ENCODE measurements at places on chromosomes 12 and 14. TPM values are rescaled to one million over a fixed set of nuclear protein-coding genes. Genes with fewer than 3 reads are reported as not detected.
A peak's percentile ranks its signal among the peaks of the same experiment; 100 is the strongest.

DNA sequence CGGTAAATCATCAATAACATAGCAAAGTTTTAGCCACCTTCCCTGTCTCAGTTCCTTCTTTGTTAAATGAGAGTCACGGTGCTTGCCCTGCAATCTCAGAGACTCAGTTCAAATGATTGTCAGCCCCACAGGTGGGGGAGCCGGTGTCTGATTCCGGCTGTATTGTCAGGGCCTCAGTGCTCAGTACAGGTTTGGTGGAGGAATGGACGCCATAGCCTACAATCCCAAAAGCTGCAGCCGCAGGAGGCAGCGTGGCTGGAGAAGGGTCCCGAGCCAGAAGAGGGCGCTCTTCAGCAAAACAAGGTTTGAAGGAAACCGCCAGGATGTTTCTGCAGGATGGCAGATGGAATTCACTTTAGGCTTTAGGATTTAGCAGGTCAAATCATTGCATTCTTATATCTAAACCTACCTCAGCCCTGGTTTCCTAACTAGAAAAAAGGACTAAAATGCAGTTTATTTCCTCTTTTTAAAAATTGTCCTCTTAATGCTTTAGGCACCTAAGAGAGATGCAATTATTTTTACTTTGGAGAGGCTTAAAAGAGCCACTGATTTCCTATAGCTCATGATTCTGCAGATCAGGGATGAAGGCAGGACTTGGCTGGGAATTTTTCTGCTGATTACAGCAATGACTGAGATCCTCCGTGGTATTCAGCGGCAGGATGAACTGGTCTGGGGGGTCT is 29.2 kb downstream of the FOS start:
- DNase-seq = peak; percentile 77

DNA sequence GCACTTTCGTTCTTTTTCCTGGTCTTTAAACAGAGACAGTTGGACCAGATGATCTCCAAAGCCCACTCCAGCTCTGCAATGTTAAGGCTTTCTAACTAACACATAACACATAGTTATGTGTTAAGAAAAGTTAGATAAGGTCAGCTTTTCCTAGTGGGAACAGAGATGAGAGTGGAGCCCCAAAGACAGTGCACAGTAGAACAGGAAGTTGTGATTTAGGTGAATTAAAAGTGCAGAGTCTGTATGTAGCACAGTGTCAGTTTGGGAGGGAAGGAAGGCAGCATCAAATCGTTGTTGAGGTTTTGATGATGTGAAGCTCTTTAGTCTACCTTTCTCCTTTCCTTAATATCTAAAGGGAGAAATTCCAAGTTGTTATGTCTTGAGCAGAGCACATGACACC is 31.7 kb downstream of the PRORP start:
- DNase-seq = no peak

DNA sequence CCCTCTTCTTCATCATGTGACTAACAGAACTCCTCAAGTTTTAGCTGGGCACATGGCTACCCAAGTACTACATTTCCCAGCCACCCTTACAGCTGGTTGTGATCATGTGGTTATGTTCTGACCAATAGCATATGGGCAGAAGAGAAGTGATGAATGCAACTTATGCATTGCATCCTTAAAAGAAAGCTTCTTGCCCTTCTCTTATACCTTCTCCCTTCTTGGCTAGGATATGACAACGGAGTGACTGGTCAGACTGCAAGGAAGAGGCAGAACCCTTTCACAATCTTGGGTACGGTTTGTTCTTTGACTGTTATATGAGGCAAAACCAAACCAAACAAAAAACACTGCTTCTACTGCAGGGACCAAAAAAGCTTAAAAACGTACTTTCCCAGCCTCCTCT is 66.5 kb upstream of the MAX start:
- no peak for DNase-seq

DNA sequence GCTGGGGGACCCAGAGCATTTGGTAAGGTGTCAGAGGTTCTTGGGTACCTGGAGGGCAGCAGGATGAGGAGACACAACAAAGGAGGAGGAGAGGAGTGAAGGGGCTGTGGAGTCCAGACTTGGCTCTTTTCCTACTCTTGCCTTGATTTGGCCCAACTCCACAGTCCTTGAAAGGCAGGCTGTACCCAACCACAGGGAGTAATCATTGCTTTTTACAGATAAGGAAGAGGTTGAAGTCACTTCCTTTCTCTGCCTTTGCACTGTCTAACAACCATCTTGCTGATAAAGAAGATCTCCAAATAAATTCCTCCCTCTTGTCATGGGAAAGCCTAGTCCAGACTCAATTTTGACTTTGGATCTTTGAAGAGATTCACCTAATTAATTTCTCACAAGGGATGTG is 226.8 kb upstream of the HMGA2 start:
- no peak for DNase-seq

- DNase-seq = peak; percentile 67
Observed at GRCh38 chr14:92922883-92923743, at the start of gene CHGA. Gene CHGA (plus strand): TSS chr14:92923150. CDS start chr14:92923360, 210 bp downstream.

DNA sequence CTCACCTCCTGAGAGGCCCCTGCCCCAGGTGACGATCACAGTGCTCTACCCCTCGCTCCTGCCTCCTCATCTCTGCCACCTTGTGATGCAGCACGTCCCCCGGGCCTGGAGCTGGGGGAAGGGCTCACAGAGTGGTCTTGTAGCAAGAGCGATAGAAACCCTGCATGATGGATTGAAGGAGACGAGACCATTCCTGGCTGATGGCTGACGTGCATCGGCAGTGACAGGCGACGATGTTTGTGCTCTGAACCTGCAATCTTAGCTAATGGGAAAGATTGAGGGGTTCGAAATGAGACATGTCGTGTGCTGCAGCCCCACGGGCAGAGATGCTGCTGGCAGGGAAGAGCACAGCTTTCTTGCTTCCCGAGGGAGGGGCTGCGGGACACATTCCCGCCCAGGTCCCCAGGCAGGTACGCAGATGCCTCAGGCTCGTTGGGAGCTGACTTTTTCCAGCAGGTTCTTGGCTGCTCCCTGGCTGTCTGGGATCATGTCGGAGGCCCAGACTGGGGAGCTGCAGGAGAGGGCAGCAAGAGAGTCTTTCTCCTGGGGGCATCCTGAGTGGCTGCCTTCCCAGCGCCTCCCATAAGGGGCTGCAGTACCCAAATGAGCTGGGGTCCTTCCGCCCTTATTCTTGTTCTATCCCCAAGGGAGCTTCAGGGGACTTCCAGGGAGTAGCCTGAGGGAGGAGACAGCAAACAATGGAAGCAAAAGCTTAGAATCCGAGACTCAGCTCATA is 38.7 kb upstream of the GPATCH2L start:
- DNase-seq = no peak

DNA sequence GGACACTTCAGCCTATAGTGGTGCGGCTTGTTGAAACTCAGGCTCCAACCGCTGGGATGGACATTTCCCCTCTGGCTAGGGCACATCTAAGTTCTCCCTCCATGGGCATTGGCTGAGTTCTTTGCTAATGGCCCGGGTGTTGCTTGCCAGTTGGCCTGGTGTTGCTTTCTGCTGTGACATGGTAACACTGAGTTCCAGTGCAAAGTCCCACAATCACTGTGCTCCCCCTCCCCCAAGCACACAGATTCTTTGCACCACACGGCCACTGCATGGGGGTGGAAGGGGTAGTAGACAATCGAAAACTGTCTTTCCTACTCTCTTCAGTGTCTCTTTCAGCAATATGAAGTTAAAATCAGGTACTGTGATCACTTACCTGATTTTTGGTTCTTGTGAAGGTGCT is 308.2 kb downstream of the FUT8 start:
- no peak for DNase-seq

GRCh38 chr12:75236206-75236605 is 26.6 kb upstream of the KCNC2 start:
- no peak for DNase-seq

DNA sequence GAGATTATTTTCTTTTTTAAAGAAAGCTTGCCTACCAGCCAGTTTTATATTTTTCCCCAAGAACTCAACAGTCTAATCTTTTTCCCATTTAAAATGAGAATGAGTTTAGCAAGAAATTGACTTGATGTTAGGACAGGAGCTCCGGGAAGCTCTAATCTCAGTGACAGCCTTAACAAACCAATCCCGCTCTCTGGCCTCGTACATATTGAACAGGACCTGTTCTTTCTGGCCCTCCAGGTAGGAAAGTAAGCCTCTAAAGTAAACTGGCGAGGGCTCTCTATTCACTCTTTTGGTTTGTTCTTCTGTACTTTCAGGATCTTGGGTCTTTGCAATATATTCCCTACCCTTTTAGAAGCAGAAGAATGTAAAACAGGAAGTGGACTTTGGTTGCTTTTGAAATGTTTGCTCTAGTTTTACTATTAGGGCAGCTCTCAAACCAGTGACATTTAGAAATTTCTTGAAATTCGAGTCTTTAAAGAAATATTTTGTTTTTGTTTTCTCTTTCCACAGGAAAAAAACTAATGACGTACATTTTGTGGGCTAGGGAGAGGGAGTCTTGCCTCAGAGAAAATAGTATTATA is 17.9 kb upstream of the NPAS3 start:
- DNase-seq = no peak

DNA sequence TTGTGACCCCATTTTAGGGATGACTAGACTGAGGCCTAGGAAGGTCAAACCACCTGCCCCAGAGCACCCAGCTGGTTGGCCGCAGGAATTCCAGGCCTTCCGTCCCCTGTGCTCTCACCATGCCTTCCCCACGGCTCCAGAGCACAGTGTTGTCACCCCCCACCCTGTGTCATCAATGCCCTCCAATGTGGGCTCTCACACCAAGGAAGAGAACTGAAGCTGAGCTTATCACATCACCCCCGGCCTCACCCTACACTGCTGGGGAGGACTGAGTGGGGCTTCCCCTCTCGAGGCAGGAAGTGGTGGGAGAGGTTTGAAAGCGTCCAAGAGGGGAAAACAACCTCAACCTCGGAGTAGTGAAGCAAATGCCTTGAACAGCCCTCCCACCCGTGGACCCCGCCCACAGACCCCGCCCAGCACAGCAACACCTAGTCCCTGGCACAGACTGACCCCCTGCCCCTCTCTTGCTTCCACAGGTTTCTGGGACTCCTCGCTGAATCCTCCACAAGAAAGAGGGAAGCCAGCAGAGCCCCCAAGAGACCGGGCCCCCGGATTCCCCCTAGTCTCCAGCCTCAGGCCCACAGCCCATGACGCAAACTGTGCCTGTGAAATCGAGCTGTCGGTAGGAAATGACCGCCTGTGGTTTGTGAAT is 97.2 kb downstream of the LGMN start:
- DNase-seq = peak; percentile 94

DNA sequence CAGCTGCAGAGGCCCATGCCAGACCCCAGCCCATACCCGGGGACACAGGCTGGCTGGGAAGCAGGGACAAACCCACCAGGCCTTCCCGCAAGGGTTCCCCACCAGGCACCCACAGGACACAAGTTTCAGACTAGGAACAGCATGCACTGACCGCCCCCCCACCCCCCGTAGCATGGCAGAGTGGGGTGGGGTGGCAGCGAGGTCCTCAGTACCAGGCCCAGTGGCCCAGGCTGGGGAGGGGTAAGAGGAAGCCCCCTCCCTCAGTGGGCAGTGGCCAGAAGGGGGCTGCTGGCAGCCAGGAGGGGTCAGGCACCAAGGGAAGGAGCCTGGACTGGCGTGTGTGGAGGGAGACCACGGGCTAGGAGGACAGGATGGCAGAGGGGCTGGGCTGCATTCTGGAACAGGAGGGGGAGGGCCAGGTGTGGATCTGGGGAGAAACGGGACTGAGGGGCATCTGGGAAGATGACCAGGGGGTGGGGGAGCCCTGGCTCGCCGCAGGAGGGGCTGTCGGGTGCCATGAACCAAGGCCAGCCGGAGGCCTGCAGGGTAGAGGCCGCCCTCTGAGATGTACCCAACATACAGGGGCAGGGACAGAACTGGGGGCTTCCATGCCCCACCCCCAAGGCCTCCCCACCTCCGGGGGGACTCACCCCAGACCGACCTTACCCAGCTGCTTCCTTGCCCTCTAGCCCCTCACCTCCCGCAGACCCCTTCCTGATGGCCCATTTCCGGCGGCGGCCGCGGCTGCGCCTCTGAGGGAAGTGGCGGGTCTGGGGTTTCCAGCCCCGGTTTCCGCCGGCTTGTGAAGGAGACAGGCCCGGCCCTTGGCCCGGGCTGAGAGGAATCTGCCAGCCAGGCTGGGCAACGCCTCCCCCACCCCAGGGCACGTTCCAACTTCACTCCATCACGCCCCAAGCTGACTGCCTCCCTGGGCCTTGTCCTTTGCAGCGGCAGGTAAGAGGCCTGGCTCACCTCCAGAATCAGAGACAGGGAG is 5.6 kb upstream of the JAG2 start:
- DNase-seq = peak; percentile 81

DNA sequence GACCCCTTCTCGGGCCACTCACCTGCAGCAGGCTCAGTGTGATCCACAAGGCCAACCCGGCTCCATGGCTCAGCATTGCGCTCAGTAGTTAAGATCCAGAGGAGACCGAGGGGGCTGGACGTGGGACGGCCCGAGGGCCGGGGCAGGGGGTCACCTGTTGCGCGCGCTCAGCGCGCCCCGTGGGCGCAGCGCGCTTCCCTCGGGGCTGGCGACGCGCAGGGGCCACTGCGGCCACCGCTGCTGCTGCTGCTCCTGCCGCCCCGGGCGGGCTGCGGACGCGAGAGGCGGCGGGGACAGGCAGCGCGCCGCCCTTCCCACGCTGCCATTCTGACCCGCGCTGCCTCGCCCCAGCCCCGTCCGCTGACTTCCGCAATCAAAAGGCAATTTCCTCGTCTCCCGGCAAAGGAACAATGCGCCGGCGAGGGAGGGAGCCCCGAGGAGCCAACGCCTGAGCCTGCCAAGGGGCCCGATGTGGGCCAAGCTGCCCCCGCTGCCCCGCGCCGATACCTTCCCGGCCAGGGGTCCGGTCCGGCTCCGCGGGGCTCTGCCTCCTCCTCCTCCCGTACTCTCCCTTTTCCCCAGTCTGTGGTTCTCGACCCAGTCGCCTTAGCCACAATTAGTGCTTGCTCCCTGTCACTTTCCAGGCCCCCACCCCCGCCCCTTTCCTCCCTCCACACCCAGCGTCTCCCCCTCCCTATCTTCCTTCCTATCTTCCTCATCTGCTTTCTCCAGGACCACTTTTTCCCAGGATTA is 27.3 kb downstream of the PTPRB start:
- no peak for DNase-seq

GRCh38 chr12:87794854-87795253 is 234.3 kb downstream of the C12orf50 start:
- no peak for DNase-seq

DNA sequence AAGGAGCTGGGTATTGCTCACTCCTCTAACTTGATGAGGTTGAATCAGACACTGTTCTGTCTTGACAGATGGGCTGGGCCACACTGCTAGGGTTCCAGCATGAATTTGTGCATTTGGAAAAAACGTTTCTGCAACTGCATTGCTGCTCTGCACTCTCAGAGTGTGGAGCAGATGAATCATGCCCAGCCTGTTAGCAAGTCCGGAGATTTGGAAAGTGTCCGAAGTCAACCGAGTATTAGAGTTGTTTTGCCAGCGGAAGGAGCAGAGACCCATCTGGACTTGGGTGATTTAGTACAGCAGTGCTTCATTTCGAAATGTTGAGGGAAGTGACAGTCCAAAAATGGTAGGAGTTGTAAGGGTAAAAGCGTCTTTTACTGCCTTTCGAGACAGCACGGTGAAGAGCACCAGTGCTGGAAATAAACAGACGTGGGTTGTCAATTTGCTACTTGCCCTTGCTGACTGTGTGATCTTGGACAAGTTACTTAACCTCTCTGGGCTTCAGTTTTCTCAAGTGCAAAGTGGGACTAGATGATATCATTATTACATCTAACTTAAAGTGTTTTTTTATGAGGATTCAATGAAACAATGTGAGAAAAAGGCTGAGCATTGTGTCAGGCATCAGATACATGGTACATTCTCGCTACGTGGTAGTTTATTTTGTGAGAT is 139.5 kb downstream of the CHST11 start:
- no peak for DNase-seq

GRCh38 chr12:19035536-19035935 is 94.0 kb upstream of the PLEKHA5 start:
- DNase-seq = no peak

TAS2R9 gene
- not detected for total RNA-seq

ITGB7 gene
- 729 TPM for total RNA-seq

RIN3 gene
- 122 TPM for total RNA-seq

ENO2 gene
- 171 TPM for total RNA-seq

LTBR gene
- total RNA-seq = 0.30 TPM

Data from activated CD8-positive, alpha-beta memory T cell treated with anti-CD3 and anti-CD28 coated beads, Interleukin-2, amount 10 ng/mL, durations not matched to agents 7 days and 5 days (primary cell).